ENCODE measurements at places on chromosomes 3 and 15.

- DNase-seq, result no peak
Observed at GRCh38 chr3:64021922-64022321, 1.4 kb downstream of the PSMD6 start.

DNA sequence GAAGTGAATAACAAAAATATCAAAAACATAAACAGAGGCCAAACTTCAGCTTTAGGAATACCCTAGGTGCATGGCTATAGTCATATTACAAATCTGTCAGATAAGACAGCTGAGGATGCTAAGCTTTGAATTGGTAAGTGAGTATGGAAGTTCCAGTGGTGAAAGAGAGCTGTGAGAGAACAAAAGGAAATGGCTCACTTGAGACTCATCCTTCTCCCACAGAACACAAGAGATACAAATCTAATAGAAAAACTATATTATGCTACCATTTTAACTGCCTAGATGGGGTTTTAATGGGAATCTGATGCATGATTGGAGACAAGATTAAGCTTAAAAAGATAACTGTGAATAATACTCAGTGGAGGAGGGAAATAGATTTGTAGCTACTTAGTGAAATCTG is 21.5 kb upstream of the PEX5L start:
- no peak for DNase-seq

GRCh38 chr15:96564546-96564945 is 234.0 kb downstream of the NR2F2 start:
- DNase-seq, result no peak

DNA sequence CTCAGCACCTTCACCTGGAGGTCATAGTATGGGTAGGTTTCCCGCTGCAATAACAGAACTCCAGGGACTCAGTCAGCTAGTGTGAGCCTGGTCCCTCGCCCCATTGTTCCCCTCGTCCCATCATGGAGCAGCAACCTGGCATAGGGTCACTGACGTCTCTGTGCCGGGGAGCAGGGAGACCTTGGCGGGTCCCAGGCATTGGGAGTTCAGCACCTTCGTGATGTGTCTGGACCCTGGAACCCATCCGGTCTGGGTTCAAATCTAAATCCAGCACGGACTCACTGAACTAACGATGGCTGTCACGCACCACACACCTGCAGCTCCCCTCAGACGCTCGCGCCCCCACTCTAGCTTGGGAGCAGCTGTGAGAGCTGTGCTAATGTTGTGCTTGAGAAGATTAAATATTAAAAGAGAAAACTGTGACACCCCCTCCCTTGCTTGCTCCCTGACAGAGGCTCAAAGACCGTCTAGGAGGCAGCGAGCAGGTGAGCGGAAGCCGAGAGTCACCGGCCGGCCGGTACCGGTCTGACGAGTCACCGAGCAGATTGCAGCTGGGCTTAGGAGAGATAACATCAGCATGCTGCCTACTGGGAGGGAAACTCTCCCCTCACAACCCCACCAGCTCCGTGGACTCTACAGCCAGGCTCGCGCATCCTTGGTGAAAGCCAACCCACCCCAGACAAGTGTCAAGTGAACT is 742 bp downstream of the PLA2G4F start:
- DNase-seq, result peak; percentile 19

DNA sequence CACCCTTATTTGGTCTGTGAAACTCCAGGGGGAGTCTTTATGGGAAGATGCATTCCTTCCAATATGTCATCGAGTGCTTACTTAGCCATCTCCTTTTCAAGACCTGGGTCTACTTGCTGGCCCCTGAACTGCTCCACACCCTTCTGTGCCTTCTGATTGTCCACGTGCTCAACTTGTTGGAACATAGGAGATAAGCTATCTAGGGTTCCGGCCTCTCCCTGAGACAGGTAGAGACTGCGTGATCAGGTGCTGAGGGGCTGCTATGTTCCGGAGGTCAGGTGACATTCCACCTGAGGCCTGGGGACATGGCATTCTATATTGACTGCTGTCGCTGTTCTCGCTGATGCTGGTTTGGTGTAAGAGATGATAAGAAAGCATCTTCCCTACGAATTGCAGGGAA is 65.6 kb downstream of the ATP1B3 start:
- no peak for DNase-seq

DNA sequence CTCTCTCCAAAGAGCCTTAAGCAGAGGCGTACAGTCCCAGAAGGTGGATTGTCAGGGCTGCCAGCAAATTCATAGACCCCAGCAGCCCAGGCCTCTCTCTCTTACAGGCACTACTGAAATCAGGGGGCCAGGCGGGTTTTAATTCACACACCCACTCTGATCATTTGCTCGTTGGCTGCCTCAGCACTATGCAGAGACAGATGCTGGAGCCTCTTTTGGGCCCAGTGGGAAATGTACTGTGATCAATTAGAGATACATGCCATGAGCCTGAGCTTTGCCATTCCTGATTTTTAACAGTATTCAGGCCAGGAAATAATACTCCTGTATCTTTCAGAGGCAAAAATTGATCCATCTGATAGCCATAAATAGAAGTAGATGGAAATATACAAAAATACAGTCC is 53.0 kb downstream of the CMTM6 start:
- DNase-seq, result no peak

DNA sequence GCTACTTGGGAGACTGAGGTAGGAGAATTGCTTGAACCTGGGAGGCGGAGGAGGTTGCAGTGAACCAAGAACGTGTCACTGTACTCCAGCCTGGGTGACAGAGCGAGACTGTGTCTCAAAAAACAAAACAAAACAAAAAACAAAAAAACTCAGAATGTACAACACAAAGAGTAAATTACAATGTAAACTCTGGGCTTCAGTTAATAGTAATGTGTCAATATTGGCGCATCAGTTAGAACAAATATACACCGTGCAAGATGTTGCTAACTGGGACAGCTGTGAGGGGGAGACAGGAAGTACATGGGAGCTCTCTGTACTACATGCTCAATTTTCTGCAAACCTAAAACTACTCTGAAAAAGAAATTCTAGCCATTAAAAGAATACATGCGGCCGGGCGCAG is 23.5 kb upstream of the TRPM1 start:
- no peak for DNase-seq

Measured in DMS79 treated with DMSO at 0.1 percent for 48 hours (cell line).